ENCODE measurements at places on chromosomes 12 and 14. TPM values are rescaled to one million over a fixed set of nuclear protein-coding genes. Genes with fewer than 3 reads are reported as not detected.

- no peak for DNase-seq
Measured at GRCh38 chr12:92582893-92583292, 119.9 kb upstream of the PLEKHG7 start.

- DNase-seq: no peak
Measured at GRCh38 chr14:93897476-93897845, 29.7 kb upstream of the FAM181A start.

GRCh38 chr14:80664576-80664975, 277.0 kb downstream of the CEP128 start:
- no peak for DNase-seq

DNA sequence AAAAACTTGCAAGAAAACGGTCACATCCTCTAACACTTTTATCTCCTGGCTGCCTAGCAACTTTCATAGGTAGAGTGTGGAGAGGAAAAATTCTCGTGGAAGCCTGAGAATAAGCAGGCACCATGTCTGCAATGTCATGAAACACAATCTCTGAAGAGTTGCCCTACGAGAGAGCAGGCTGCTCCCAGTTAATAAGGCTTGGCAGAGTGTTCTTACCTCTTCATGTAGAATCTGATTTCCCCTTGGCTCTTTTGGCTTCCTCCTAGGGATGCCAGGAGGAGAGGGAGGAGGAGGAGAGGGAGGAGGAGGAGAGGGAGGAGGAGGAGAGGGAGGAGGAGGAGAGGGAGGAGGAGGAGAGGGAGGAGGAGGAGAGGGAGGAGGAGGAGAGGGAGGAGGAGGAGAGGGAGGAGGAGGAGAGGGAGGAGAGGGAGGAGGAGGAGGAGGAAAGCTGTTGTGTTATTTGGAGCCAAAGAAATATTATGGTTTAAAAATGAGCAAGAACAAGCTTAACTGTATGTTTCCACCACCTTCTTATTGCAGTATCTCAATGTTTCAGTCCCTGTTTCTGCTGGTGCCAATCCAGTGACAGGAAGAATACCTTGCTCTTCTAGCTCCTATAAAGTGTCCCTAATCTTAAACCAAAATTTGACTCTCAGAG, 52.9 kb downstream of the EGLN3 start:
- no peak for DNase-seq

- DNase-seq: no peak
Measured at GRCh38 chr12:25730489-25731349, 177.6 kb upstream of the LMNTD1 start.

GRCh38 chr12:6684609-6685008, 4.6 kb downstream of the ZNF384 start:
- no peak for DNase-seq

DNA sequence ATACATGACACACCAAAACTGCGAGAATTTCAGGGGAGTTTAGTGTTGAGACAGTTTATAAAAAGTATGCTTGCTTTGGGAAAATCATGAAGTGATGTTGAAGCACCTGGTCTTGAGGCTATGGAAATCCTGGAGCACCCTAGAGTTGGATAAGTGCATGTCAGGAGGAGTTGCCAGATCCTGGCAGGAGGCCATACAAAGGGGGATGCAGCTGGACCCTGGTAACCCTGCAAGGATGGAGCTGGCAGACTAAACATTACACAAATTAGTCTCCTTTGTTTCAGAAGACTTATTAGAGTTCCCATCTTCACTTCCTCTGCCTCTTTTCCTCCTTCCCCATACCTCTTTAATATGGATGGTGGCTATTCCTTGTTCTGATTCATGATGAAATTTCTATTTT, 907.0 kb downstream of the BCL11B start:
- no peak for DNase-seq

The IL23A gene
- polyA plus RNA-seq: 2.2 TPM

The PTHLH gene
- polyA plus RNA-seq: not detected

The PABPN1 gene
- polyA plus RNA-seq: 108 TPM
